AG20443 (cell line): ENCODE measurements at places on chromosomes 12 and 14.

GRCh38 chr14:65281991-65282895 is 130.3 kb upstream of the FUT8 start:
- peak; percentile 87 for DNase-seq

DNA sequence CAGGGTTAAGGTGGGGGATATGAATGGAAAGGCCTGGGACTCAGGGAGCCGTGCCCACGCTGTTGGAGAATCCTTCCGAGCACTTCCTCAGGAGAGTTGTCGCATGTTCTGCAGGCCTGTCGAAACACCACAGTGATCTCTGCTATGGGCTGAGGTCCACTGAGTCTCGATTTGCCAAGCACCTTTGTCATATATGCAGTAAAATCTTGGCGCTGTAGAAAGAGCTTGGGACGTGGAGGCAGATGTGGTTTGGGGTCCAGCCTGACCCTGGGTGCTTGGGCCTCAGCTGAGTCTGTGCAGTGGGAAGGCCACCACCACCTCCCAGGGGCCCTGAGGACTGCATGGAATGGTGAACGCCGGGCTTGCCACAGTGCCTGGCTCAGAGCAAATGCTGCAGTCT is 32.9 kb downstream of the C14orf132 start:
- DNase-seq: no peak

DNA sequence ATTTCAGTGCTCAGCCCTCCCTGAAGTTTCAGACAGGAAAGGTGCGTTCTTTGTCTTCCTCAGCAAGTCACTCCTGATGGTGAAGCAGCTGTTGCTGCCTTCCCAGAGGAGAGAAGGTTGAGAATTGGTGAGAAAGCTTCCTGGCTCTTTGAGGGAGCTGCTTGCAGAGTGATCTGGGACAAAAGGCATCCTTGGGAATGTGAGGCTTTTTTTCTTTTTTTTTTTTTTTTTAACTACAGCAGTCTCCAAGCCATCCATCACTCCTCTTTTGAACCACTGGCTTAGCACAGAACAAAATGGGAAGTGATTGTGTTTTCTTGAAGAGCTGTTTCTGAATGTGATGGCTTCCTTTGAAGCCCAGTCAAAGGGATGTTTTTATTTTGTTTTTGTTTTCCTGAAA is 120.4 kb upstream of the LRIG3 start:
- DNase-seq: peak; percentile 80

GRCh38 chr12:105813201-105813600 is 325.6 kb downstream of the NUAK1 start:
- DNase-seq: no peak

DNA sequence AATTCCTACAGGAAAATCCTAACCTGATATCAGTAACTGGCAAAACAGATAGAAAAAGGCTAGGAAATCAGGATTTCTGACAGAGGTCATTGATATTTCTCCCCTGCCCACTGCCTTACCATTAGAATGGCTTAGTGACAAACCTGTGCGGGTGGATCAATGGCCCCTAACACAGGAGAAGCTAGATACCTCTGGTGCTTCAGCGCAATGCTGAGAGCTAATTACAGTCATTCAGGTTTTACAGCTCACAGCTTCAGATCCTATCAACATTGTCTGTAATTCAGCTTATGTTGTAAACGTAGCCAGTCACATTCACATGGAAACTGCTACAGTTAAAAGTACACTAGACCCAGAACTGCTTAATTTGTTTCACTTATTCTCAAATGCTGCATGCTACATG is 17.4 kb upstream of the SLC10A1 start:
- no peak for DNase-seq

GRCh38 chr12:114441545-114441944 is 35.6 kb upstream of the TBX5 start:
- DNase-seq: no peak

DNA sequence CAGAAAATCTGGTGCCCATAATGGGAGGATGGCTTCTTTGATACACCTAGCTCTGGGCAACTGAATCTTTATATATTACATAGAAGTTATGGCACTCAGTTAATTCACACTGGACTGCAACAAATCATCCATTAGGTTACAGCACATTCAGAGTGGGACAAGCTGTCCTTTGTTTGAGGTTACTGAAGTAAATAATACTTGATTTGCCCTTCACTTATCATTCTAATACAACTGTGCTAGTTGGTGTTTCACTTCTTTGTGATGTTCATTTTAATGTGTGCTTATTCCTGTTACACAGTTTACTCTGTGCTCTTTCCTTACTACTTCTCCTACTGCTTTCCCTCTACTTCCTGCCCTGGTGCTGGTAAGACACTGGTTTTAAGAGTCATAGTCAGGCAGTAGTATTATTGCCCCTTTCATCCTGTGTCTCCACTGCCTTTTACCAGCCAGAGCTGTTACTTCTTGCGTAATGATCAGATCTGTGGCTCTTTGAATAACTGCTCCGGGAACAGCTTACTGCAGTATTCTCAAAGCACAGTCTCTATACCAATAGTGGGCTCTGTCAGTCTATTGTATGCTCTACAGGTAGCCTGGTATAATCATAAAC is 36.4 kb upstream of the GXYLT1 start:
- DNase-seq: peak; percentile 11

- DNase-seq: peak; percentile 27
Measured at GRCh38 chr12:81759190-81760051, at the start of gene PPFIA2. PPFIA2 (minus strand) TSS chr12:81759350.

GRCh38 chr12:14258575-14258940 is 106.9 kb upstream of the ATF7IP start:
- no peak for DNase-seq

DNA sequence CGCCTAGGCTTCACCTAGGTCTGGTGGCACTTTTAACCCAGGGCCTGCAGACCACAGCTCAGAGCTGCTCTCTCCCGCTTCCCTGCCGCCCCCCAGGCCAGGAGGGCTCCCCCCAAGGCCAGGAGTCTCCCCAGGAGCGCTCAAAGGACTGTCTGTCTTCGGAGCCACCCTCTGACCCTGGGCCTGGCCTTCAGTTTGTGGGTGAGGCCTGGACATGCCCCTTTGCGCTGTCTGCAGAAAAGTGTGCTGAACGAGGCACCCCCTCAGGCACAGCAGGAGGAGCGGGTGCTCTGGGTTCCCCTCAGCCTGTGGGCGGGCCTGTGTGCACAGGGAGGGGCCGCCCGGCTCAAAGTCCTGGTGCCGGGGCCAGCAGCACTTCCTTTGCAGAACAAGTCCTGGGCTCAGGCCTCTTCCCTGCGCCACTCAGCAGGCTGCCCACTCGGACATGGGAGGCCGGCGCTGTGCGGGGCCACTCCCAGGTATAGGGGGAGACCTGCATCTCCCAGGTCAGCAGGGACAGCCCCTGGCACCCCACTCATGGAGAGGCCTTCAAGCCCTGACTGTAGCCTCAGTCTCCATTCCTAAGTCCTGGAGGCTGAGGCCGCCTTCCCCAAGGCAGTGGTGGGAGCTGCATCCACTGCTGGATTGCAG is 14.3 kb downstream of the DEGS2 start:
- DNase-seq: no peak

DNA sequence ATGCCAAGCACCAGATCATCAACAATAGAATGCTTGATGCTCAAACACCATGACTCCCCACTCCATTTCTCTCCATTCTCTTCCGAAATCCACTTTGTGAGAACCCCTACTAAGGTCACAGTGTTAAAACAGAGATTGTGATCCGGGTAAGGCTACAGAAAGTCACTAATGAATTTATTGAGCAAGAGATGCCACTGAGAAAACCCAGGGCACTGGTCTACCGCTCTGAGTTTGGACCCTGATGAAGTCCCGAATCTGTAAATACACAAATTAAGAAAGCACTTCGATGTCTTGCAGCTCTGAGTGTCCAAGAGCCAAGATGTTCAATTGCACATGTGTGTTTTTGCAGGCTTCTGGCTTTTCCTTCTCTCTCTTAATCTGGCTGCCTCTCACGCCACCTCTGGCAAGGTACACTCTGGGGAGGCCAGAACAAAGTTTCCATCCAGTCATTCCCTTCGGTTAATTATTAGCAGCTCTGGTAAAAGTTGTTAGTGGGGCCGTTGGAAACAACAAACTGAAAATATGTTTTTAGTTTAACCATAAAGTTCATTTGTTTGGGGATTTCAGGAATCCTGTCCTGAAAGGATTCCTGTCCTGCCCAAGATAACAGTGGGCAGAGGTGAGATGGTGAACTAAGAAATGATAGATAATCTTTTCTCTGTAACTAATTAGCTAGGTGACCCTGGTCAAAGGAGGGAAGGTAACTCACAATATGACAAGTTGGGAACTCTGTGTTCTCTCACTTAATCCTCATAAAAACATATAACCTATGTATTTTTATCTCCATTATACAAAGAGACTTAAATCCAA is 75.4 kb downstream of the BTG1 start:
- DNase-seq: no peak

DNA sequence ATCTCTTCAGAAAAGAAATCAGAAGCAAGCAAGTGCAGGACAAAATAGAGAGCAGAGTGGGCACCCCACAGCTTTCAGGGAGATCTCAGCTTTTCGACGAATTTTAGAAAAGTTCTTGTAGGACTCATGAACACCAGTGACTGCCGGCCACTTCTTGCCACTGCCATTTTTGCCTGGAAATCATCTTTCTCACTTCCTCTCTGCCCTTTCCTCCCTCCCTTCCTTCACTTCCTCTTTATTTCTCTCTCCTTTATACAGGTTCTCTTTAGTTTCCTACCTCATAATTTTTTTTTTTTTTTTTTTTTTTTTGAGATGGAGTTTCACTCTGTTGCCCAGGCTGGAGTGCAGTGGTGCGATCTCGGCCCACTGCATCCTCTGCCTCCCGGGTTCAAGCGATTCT is 185.6 kb downstream of the APAF1 start:
- DNase-seq: no peak

GRCh38 chr12:31236998-31237637 is 88.8 kb downstream of the SINHCAF start:
- DNase-seq: no peak

DNA sequence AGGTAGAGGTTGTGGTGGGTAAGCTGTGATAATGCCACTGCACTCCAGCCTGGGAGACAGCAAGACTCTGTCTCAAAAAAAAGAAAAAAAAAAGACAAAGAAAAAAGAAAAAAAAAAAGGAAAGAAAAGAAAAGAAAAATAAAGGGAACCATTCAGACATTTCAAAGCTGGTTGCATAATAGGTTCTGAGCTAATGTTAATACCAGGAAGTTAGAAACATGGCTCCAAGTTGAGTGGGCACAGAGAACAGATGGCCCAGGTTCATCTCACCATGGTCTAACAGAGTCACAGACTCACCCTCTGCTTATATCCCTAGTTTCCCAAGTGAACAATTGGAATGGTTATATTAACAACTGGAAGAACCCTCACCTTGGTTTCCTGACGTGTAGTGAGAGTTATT is 17.4 kb upstream of the ZDHHC17 start:
- DNase-seq: no peak

DNA sequence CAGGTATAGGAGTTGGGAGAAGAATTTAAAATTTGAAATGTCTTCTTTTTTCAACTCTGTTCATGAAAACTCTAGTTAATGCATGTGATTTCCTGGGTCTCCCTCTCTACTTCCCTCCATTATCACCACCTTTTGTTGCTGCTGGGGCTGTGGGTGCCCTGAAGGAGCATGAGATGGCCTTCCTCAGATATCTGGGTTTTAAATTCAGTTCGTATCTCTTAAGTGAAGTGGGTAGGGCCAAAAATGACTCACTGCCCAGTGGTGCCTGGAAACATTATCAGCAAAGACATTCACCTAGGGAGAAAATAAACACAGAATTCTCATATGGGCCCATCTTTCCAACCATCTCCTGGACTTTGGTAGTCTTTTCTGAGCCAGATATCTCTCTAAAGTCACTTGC is 234.9 kb upstream of the PLEKHG7 start:
- DNase-seq: no peak

DNA sequence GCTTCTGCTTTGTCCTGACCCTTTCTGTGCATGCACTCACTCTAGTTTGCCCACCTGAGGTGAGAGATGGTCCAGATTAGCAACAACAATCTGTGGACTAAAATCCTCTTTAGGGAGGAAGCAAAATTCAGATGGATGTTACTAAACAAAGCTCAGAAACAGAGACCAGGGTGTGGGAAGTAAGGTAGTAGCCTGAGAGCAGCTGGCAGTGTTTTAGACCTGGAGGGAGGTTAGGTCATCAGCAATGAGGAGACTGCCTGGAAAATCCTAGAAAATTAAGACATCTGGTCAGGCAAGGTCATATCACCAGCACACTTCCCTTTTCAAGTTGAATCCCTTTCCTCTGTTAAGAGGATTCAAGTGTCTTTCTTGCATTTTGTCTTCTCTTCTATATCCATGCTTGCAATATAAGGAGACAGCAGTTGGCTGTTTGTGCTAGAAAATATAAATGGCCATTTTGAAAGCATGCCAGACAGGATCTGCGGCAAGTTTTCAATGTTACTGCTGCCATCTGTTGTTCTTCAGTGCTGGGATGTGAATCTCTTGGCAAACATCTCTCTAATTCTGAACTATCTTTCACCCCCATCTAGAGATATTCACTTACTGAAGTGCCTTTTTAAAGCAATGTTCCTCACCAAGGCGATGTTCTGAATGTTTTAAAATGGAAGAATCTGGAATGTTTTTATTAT is 266.4 kb downstream of the NAV3 start:
- peak; percentile 38 for DNase-seq

GRCh38 chr12:67721248-67721647 is 72.7 kb downstream of the DYRK2 start:
- DNase-seq: peak; percentile 8

DNA sequence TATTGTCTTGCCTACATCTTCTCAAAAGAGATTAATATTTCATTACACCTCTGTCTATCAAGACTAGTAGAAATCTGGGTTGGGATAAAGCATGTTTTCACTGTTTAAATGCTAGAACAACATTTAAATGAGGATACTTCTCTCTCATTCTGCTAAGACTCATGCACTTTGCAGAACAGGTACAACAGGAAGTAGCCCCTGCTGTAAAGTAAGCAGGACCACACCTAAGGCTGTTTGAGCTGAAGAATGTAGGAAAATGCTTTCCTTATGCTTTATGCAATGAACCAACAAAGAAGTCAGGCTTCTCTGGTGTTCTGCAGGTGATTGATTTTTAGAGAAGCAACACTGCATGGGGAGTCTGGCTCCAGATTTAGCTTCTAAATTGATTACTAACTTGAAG is 89.4 kb downstream of the PAX9 start:
- DNase-seq: no peak

- DNase-seq: peak; percentile 31
Measured at GRCh38 chr14:24311837-24312615, 724 bp downstream of the LTB4R start.

- DNase-seq: no peak
Measured at GRCh38 chr12:14777271-14777670, 26.0 kb downstream of the WBP11 start.

- DNase-seq: no peak
Measured at GRCh38 chr12:114122016-114122415, 155.9 kb upstream of the RBM19 start.

DNA sequence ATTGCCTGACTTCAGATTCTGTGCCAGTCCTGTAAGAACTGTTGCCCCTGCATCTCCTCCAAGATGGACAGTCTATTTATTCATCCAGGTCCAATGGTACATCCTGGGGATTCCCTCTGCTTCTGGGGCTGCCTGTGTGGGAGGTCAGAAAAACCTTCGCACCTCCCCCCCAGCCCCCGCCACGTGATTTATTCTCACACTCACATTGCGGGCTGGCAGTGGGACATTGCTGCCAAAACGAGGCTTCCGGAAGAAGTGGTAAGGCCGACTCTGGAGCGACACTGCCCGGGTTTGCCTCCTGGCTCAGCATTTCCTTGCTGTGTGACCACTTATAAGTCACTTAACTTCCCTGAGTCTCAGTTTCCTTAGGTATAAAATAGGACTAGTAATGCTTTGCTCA is 5.9 kb upstream of the RTL1 start:
- DNase-seq: peak; percentile 7

GRCh38 chr12:57936513-57936883 is 4.9 kb upstream of the ATP23 start:
- DNase-seq: no peak

- DNase-seq: no peak
Measured at GRCh38 chr12:55932551-55932910, 1.6 kb downstream of the DGKA start.
